ENCODE measurements at places on chromosomes 5 and 9.

DNA sequence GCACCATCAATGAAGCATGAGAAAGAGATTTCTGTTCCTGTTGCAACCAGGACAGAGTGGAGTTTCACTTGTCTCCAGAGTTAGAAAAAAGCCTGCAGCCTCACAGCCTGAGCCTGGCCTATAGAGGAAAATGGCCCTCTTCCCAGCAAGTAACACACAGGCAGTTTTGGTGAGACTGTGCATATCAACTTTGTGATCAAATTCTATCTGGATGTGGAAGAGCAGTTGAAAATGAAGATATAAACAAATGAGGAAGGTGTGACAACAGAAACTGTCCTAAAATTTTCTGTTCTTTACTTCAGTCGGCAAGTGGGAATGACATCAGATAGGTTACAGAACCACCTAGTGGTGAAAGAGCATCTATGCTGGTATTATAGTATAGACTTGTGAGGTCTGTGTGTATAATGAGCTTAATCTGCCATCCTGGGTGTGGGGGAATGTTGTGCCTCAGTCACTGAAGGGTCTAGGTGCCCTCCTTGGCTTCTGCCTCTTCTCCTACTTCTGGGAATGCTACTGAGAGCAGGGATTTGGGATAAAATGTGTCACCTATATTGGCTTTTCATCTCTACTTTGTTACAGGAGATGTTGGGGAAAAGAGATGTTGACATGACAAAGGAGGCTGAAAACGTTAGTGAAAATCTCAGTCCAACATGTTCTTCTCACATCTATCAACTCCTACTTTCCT lies 28.2 kb downstream of the YIPF5 start:
- peak; percentile 6 for DNase-seq

DNA sequence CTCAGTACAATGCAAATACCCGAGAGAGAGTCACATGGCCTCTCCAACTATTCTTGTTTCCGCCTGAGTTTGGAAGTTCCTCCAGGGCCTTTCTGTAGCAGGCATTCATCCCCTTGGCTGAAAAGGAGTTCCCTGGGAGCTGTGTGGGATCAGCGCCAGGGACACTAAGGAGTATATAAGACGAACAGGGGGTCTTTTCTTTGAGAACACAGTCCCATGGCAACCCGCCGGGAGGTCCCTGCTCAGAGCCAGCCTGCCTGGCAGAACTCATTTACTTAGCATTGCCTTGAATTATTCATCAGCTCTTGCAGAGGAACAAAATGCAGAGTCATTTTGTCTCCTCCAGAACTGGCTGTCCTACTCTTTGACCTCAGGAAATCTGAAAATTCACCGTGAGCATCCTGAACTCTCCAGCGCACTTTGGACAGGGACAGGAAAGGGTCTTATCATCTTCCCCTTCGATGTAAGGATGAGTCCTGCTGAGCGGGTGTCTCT lies 120.4 kb upstream of the OSMR start:
- DNase-seq: no peak

GRCh38 chr5:159094745-159095144 lies 5.0 kb downstream of the EBF1 start:
- DNase-seq: peak; percentile 46

DNA sequence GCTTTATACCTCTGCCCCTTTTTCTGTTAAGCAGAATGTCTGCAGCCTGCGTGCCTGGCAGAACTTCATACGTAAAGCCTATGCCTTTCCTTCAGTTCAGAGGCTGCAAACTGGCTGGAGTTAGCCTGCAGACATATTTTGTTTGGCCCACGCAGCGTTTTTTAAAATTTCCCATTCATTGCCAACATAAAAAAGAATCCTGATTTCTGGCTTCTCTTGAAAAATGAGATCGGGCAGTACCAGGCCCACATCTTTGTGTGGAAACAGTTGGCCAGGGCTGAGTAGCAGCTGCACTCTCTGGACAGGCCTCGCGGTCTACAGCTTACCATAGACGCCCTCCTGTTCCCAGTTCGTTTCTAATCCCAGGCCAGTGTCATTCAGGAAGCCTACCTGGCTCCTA lies 104.4 kb downstream of the SMARCA2 start:
- no peak for DNase-seq

- DNase-seq: no peak
Measured at GRCh38 chr5:164671640-164672039, 1166.2 kb downstream of the MAT2B start.

All from H54 (cell line).